ENCODE measurements at places on chromosomes 7 and 10.

- DNase-seq, result no peak
Measured at GRCh38 chr7:84547331-84547730, 352.7 kb upstream of the SEMA3A start.

GRCh38 chr10:124578231-124579010, 116.8 kb downstream of the LHPP start:
- no peak for DNase-seq

DNA sequence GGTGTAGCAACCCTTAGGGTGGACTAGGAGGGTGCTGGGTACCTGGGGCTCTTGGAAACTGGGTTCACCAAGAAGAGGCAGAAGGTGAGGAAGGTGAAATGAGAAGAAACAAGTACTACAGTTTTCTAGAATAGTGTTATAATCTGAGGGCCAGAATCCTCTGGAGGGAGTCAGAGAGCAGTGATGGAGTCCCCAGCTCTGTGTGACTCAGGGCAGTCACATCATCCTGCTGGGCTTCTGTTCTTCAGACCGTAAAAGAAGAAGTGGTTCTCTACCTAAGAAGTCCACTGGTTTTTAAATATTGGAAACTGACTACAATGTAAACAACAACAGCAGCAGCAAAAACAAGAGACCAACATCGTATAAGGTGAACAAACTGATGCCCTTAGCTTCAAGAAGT, 197.3 kb downstream of the PRPF18 start:
- DNase-seq, result no peak

- DNase-seq, result no peak
Measured at GRCh38 chr10:119201233-119201632, 6.1 kb upstream of the GRK5 start.

- DNase-seq, result no peak
Measured at GRCh38 chr7:87154569-87154968, 2.3 kb downstream of the DMTF1 start.

DNA sequence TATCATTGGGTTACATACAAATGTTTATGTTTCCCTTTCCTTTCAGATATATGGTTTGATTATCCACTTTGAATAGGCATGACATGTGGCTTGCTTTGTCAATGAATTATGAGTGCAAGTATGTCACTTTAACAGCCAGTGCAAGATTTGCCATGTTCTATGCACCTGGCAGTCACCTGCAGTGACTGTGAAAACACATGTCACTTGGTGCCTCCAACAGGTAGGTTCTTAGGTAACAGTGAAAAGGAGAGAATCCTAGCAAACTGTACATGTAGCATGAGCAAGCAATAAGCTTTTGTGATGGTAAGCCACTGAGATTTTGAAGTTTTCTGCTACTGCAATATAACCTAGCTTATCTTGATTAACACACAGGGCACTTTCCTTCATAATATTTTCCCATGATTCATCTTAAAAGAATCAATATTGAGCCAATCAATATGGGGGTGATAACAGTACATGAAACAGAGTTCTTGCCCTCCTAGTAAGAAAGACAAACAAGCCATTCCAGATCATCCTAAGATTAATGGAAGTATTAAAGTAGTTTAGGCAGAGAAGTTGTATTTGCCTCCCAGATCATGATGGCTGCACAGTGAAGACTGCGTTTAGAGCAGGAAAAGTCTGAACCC, 7.9 kb upstream of the RALA start:
- no peak for DNase-seq

GRCh38 chr7:107115114-107115513, 53.7 kb upstream of the HBP1 start:
- DNase-seq, result no peak

DNA sequence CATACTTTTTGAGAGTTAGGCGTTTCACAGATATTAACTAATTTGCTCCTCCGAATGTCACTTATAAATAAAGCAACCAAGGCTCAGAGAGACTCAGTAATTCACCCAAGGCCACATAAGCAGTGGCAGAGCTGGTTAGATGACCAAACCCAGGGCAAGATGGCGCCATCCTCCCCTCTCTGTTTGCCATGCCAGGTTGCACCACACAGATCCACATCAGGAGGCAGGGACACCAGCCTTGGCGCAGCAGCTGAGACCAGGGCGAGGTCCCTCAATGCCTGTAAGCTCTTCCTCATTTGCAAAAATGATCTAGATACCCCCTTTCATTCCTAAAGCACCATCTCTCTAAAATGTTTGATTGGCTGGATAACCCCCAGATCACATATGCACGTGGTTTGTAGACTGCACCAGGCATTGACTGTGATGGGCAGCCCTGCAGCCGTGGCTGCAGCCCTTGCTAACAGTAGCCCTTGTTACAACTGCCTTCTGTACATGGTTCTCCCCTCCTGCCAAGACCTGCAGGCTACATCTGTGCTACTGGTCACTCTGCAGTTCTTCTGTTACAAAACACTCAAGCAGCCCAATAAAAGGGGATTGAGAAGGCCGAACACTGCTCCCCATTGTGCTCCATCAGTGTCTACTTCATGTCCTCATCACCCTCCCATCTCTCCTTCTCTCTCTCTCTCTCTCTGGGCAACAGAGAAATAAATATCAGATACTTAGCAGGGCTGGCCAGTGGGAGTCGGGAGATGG, 298.6 kb downstream of the PRPF18 start:
- DNase-seq, result no peak

- DNase-seq, result no peak
Measured at GRCh38 chr7:108418946-108419345, 37.3 kb downstream of the NRCAM start.

DNA sequence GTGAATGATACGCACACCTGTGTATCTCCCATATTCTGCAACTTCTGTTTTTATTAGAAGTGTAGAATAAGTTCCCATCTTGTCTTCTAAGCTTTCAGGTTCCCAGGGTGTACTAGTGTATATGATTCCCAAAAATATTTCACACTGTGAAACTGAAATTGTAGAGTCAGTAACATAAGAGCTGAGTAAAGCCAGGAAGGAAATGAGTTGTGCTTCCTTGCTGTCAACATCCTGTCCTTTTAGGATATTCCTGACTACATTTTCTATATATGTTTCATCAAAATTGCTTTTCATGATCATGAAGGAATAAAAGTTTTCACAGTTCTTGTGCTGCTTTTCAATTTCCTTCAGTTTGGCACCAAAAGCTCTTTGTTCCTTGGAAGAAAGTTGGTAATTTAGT, 15.2 kb downstream of the SAMD9L start:
- no peak for DNase-seq

DNA sequence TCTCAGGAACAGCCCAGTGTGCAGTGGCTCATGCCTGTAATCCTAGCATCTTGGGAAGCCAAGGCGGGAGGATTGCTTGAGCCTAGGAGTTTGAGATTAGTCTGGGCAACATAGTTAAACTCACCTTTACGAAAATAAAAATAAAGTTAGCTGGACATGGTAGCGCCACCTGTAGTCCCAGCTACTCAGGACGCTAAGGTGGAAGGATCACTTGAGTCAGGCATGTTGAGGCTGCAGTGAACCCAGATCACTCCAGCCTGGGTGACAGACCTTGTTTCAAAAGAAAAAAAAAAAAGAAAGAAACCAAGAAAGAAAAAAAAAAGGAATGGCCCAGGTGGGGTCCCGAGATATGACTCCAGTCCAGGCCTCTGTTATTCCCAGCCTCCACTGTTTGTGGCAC, 96.6 kb downstream of the SLC25A13 start:
- DNase-seq, result no peak

DNA sequence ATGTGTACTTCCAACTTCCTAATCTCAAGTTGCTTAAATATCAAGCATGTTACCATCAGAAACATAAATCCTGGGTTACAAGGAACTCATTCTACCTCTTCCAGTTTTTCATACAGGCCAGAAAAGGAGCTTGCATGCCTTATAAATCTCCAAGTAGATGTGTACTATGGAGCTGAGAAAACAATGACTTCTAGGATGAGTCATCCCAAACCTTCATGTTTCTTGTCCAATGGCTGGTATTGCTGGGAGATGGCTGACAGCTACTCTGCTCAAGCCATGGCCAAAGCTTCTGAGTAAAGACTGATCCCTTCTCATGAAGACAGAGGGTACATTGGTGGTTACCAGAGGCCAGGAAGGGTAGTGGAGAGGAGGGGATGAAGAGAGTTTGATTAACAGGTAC, 8.6 kb downstream of the RAPGEF5 start:
- DNase-seq, result no peak

- no peak for DNase-seq
Measured at GRCh38 chr10:117350909-117351308, 24.3 kb downstream of the PDZD8 start.

- DNase-seq, result no peak
Measured at GRCh38 chr10:79396520-79396919, 48.9 kb downstream of the ZCCHC24 start.

DNA sequence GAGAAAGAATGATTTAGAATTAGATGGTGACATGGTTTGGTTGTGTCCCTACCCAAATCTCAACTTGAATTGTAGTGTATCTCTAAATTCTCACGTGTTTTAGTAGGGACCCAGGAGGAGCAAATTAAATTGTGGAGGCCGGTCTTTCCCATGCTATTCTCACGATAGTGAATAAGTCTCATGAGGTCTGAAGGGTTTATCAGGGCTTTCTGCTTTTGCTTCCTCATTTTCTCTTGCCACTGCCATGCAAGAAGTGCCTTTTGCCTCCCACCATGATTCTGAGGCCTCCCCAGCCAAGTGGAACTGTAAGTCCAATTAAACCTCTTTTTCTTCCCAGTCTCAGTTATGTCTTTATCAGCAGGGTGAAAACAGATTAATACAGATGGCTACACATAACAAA, 167.4 kb upstream of the SVIL start:
- no peak for DNase-seq

All from ascending aorta (tissue), 2 donors.